Activated T-helper 2 cell treated with anti-CD3 and anti-CD28 coated beads, Interferon-gamma antibody, Interleukin-2, Interleukin-4, amounts not matched to agents 10 μg/mL and 5 μg/mL and 100 μg/mL, durations not matched to agents 14 hours and 24 hours and 36 hours (primary cell): ENCODE measurements at places on chromosomes 16 and 17. TPM values are rescaled to one million over a fixed set of nuclear protein-coding genes. Genes with fewer than 3 reads are reported as not detected.

DNA sequence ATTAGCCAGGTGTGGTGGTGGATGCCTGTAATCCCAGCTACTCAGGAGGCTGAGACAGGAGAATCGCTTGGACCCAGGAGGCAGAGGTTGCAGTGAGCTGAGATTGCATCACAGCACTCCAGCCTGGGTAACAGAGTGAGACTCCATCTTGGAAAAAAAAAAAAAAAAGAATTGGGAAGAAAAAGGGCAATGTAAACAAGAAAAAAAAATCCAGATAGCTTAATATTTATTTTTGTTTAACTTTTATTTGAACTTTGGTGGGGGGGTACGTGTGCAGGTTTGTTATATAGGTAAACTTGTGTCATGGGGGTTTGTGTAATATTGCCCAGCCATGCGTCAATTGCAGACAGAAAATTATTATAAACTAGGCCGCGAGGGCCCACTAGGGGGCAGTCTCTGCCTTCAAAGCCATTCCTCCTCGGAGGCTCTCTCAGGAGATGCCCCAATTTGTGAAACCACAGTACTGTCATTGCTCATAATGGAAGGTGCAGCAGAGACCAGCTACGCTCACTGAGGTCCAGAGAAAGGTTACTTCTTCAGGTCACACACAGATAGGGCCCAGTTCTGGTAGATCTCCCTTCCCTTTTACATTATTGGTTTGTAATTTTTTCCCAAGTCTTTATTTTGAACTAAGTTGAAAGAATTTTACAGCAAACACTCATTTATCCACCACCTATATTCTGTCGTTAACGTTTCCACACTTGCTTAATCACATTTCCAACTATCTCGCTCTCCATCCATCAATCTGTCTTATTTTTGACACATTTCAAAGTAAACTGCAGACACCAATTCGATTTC lies 206.2 kb downstream of the PRKCB start:
- no peaks in the 10 kb centered on the region for H3K27me3 ChIP-seq
- peaks cover 11% of the 10 kb centered on the region for H3K36me3 ChIP-seq
- H3K4me3 ChIP-seq: no peak overlapping the region
- no peak overlapping the region for H3K27ac ChIP-seq
- peak; percentile 67 for DNase-seq

DNA sequence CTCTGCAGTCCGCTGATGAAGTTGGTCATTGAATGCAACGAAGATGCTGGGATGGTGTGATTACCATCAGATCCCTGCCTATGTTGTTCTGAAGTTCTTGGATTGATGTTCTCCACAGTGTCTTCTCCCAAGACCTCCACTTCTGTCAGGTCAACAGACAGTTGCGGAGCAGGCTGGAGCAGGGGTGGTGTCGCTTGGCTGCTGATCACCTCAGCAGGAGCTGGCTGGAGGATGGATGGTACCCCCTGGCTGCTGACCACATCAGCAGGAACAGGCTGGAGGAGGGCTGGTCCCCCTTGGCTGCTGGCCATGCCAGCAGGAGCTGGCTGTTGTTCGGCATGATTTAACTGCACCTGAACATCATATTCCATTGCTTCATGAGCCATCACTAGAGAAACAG lies 5.6 kb downstream of the RFWD3 start:
- no peak overlapping the region for H3K27ac ChIP-seq
- DNase-seq: no peak
- peaks cover 65% of the 10 kb centered on the region for H3K4me1 ChIP-seq
- no peaks in the 10 kb centered on the region for H3K27me3 ChIP-seq
- H3K36me3 ChIP-seq: peaks cover 95% of the 10 kb centered on the region

GRCh38 chr17:7495906-7496434 lies 11.8 kb downstream of the POLR2A start:
- DNase-seq: no peak
- H3K4me3 ChIP-seq: no peak overlapping the region

- peaks cover 28% of the 10 kb centered on the region for H3K4me1 ChIP-seq
- DNase-seq: no peak
- H3K36me3 ChIP-seq: peaks cover 90% of the 10 kb centered on the region
- no peak overlapping the region for H3K4me3 ChIP-seq
- H3K27ac ChIP-seq: no peak overlapping the region
Measured at GRCh38 chr16:84765616-84766580, 53.9 kb upstream of the CRISPLD2 start.

GRCh38 chr17:83085103-83085502 lies 5.7 kb downstream of the METRNL start:
- no peak for DNase-seq
- H3K27me3 ChIP-seq: no peaks in the 10 kb centered on the region
- H3K4me1 ChIP-seq: peaks cover 39% of the 10 kb centered on the region
- no peak overlapping the region for H3K27ac ChIP-seq

GRCh38 chr17:57138956-57139576 lies 54.0 kb downstream of the AKAP1 start:
- peaks cover 2% of the 10 kb centered on the region for H3K27me3 ChIP-seq
- no peak for DNase-seq
- no peak overlapping the region for H3K27ac ChIP-seq
- peaks cover 3% of the 10 kb centered on the region for H3K4me1 ChIP-seq
- H3K4me3 ChIP-seq: no peak overlapping the region

DNA sequence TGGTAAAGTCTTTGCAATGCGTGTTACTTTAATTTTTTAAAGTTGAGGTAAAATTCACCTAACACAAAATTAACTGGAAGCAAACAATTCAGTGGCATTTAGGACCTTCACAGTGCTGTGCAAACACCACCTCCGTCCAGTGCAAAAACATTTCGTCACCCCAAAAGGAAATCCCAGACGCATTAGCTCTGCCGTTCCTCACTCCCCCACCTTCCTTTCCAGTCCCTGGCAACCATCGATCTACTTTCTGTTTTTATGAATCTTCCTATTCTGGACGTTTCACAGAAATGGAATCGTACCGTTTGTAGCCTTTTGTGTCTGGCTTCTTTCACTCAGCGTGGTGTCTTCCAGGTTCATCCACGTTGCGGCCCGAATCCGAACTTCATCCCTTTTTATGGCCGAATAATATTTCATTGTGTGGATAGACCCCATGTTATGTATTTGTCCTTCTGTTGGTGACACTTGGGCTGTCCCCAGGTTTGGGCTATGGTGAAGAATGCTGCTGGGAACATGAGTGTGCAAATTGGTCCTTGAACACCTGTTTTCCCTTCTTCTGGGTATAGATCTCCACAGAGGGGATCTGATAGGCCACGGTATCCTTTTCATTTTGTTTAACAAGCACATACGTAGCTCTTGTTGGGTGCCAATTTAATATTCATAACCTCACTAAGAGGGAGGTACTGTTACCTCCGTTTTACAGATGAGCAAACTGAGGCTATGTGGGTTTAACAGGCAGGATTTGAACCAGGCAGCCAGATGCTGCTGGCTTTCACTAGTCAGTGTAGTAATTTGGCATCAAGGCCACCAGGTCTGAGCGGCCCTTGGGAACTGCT lies 232.0 kb upstream of the GSE1 start:
- H3K36me3 ChIP-seq: no peaks in the 10 kb centered on the region
- H3K27me3 ChIP-seq: no peaks in the 10 kb centered on the region
- no peaks in the 10 kb centered on the region for H3K4me1 ChIP-seq
- DNase-seq: no peak

BOLA2 gene
- total RNA-seq: 16.0 and 22.7 TPM in 2 replicates

GRCh38 chr17:82979718-82980117 lies 99.7 kb upstream of the METRNL start:
- H3K4me1 ChIP-seq: peaks cover 22% of the 10 kb centered on the region
- peaks cover 5% of the 10 kb centered on the region for H3K36me3 ChIP-seq
- no peak for DNase-seq
- H3K4me3 ChIP-seq: no peak overlapping the region
- no peaks in the 10 kb centered on the region for H3K27me3 ChIP-seq

DNA sequence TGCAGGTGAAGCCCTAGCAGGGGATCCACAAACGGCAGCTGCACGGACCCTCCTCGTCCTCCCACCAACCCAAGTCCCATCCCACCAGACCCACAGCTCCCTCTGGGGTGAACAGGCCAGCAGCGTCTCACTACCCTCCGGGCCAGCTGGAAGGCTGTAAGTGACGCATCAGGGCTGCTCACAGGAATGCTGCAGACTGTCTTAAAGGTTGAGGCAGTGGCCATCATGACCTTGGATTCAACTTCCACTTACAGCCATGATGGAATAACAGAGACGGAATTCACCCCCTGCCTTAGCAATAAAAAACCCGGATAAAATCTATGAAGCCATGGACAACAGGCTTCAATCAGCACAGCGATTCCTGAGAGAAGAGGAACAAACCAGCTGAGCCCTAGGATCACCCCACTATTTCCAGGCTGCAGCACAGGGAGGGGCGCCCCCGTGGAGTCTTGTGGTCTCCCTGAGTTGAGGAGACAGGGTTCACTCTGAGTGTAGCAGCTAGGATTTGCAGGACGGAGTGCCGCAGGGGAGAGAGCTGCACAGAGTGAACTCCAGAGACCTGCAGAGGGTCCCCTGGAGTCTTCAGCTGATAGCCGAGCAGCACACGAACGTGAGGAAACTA lies 10.5 kb downstream of the FAM83G start:
- no peak overlapping the region for H3K4me3 ChIP-seq
- DNase-seq: no peak
- no peaks in the 10 kb centered on the region for H3K27me3 ChIP-seq
- peaks cover 9% of the 10 kb centered on the region for H3K4me1 ChIP-seq

- no peaks in the 10 kb centered on the region for H3K36me3 ChIP-seq
- H3K27ac ChIP-seq: no peak overlapping the region
- no peak for DNase-seq
- no peak overlapping the region for H3K4me3 ChIP-seq
- H3K4me1 ChIP-seq: no peaks in the 10 kb centered on the region
Measured at GRCh38 chr17:57572062-57572461, 173.0 kb downstream of the CCDC182 start.

DNA sequence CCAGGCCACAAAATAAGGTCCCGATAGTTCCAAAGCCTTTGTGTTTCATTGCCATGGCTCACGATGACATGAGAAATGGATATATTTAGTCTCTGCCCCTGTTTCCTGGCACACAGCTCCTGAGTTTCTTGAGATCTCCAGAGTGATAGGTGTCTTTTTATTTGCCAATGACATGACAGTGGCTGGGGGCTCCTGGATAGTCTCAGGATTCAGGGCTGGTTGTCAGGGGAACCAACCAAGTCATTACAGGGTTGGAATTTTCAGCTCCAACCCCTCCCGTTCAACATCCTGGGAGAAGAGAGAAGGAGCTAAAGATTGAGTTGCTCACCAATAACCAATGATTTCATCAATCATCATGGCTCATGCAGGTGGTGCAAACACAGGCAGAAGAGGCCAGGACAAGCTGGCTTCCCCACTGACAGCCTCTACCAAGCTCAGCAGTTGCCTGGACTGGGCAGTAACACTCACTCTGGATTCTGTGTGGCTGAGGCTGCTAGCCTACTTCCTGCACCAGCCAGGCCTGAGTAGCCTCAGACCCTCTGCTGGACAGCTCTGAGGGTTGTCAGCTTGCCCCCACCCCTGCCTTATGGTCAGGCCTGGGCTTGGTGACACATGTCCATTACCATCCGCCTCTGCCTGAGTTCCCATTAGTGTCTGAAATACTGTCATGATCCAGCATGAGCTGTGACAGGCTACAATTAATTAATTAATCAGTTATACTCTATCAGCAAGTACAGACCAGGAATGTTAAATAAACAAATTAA lies 534.4 kb upstream of the CDH5 start:
- no peaks in the 10 kb centered on the region for H3K36me3 ChIP-seq
- DNase-seq: no peak
- H3K27ac ChIP-seq: no peak overlapping the region
- no peaks in the 10 kb centered on the region for H3K27me3 ChIP-seq

DNA sequence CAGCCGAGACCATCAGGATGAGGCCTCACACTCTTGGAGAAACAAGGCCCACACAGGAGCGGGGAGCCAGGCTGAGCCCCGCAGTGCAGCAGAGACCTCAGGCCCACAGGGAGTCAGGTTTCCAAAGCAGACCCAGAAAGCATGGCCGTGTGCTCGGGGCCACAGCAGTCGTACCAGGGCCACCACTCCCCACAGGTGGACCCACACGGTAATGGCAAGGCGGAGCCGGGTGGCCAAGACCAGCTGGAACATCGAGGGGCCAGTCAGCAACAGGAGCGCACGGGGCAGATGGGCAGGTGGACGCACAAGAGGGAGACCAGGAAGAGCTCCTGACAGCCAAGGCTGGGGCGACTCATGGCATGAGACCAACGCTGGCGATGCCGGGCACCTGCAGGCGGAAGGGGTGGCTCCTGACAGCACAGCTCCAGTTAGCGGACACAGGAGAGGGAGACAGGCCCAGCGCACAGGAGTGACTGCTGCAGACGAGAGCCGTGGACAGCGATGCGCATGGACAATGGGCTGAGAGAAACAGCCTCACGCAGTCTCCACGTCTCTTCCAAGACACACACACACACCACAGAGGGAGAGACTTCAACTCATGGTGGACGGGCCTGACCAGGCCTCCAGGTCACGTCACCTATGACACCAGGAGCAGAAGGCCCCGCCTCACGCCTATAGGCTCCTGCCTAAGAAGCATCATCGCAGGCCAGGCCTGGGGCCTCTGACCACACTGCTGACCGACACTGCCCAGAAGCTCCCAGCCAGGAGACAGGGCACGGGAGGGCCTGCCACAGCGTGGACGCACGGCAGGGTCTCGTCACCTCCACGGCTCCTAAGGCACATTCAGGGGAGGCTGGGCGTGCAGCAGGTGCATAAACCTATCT lies 58.6 kb downstream of the ZNF778 start:
- no peak for DNase-seq
- no peak overlapping the region for H3K27ac ChIP-seq
- peaks cover 63% of the 10 kb centered on the region for H3K36me3 ChIP-seq
- no peaks in the 10 kb centered on the region for H3K27me3 ChIP-seq
- no peaks in the 10 kb centered on the region for H3K4me1 ChIP-seq

GRCh38 chr17:82698065-82698973 lies at the start of gene RAB40B:
RAB40B (minus strand) TSS chr17:82698698; CDS start chr17:82698596, 102 bp downstream.
- H3K4me1 ChIP-seq: peaks cover 6% of the 10 kb centered on the region
- peak within 1 kb of the TSS; percentile 77 for H3K4me3 ChIP-seq
- H3K36me3 ChIP-seq: peaks cover 7% of the 10 kb centered on the region
- H3K27me3 ChIP-seq: peaks cover 5% of the 10 kb centered on the region

CHMP6 gene
- 29.5 and 36.9 TPM in 2 replicates for total RNA-seq

OR1A1 gene
- not detected in 2 replicates for total RNA-seq

- H3K4me1 ChIP-seq: no peaks in the 10 kb centered on the region
- H3K4me3 ChIP-seq: no peak overlapping the region
- no peak overlapping the region for H3K27ac ChIP-seq
- no peak for DNase-seq
- H3K36me3 ChIP-seq: no peaks in the 10 kb centered on the region
Measured at GRCh38 chr17:70776441-70776840, 607.1 kb downstream of the KCNJ2 start.
